ENCODE measurements at places on chromosomes 1 and 21.

DNA sequence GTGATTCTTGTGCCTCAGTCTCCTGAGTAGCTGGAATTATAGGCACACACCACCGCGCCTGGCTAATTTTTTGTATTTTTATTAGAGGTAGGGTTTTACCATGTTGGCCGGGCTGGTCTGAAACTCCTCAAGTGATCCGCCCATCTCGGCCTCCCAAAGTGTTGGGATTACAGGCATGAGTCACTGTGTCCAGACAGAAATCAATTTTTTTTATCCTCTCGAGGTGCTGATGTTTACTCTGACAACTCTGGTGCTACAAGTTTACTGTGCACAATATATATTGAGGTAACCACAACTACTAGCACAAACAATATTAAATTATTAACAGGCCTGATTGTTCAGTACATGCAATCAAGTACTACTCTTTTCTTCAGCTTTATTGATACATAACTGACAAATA lies 39.7 kb downstream of the F13B start:
- DNase-seq, result no peak

- DNase-seq, result no peak
Measured at GRCh38 chr1:17531682-17532487, 7.6 kb upstream of the ARHGEF10L start.

DNA sequence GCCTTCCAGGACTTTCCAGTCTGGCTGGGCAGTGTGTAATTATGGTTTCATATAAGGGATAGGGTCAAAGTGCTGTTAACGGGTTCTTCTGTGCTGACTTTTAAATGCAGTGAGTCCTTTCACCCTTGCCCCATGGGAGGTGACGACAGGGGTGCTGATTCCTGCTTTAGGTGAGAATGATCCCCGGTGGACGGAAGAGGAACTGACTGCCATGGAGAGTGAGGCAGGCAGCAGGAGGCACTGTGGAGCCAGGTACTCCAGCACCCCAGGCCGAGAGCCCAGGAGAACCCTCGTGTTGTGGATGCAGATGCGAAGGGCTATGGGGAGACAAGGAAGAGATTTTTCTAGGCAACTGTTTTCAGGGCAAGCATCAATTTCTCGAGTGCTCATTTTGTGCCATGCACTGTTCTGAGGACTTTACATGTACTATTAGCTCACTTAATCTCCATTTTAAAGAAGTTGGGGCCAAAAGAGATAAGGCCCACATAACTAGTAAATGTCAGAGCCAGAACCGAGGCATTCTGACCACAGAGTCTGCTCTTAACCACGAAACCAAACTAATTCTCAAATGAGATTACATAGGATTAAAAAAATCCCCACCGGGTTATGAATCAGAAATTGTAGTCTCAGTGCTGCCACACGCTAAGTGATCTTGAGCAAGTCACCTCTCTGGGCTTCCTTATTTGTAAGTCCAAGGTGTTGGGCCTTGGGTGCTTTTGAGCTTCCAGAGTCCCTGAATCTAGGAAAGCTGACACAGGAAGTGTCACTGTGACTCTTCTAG lies 28.2 kb downstream of the STPG1 start:
- DNase-seq, result no peak

DNA sequence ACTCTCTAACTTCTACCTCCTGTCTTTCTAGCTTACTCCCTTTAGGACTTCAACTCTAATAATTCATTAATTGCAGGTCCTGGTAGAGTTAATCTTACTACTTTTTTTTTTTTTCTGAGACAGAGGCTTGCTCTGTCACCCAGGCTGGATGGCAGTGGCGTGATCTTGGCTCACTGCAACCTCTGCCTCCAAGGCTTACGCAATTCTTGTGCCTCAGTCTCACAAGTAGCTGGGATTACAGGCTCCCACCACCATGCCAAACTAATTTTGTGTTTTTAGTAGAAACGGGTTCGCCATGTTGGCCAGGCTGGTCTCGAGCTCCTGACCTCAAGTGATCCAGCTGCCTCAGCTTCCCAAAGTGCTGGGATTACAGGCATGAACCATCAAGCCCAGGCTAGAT lies 15.7 kb downstream of the BTBD8 start:
- no peak for DNase-seq

GRCh38 chr1:162397039-162397448 lies 14.9 kb downstream of the SH2D1B start:
- DNase-seq, result no peak
